Liver (tissue), 10 donors: ENCODE measurements at places on chromosomes 3 and 15.

GRCh38 chr3:172649987-172650386 lies 60.9 kb downstream of the NCEH1 start:
- DNase-seq: no peak

DNA sequence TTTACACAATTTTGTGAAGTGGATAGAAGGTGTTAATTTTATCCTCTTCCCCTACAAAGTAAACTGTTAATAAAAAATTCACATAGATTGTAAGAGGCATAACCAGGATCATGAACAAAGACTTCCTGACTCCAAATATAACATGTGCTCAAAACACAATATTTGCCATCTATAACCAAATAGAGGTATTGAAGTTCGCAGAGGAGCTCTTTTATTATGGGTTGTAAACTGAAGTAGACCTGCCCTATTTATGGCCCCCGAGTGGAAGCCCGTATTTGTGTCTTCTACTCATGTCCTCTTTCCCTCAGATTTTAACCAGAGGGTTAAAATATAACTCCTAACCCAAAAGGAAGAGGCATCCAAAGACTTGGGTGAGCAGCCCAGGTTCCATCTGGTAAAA lies 285.6 kb upstream of the COL8A1 start:
- DNase-seq: no peak

DNA sequence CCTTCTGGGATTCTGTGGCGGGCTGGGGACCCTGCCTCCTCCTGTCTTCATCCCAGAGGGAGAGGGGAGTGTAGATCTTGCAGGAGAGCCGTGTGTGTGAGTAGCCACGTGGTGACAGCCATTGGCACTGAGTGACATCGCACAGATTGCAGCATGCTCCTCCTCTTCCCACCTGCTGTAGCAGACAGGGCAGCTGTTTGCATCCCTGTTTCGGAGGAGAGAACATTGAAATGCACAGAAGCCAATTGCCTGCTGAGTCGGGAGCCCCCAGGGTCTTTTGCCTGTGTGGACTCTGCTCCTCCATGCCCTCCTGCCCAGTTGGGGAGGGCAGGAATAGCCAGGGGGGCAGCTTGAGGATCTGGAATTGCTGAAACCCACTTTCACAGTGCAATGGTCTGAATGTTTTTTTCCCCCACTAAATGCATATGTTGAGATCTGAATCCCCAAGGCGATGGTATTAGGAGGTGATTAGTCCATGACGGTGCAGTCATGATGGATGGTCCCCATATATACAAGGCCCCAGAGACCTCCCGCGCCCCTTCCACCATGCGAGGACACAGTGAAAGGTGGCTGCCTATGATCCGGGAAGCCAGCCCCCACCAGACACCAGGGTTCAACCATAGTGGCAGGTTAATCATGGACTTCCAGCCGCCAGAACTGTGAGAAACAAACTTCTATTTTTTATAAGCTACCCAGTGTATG lies 66.8 kb downstream of the CHRNA7 start:
- no peak for DNase-seq

GRCh38 chr15:96261575-96262034 lies 68.9 kb upstream of the NR2F2 start:
- peak; percentile 40 for DNase-seq

- no peak for DNase-seq
These were observed 477.7 kb downstream of the ZBBX start for GRCh38 chr3:166902374-166902773.
